GM12864 (cell line): ENCODE measurements at places on chromosomes 2 and 18.
A peak's percentile ranks its signal among the peaks of the same experiment; 100 is the strongest.

GRCh38 chr2:115524452-115524851, 1082.0 kb downstream of the DPP10 start:
- no peak for DNase-seq

GRCh38 chr2:95050385-95051300, 25.1 kb downstream of the MAL start:
- DNase-seq: no peak

GRCh38 chr2:8310557-8311455, 371.1 kb upstream of the ID2 start:
- no peak for DNase-seq

- DNase-seq: no peak
Observed at GRCh38 chr18:44968336-44968735, 287.6 kb downstream of the SETBP1 start.

- no peak for DNase-seq
Observed at GRCh38 chr2:96579422-96579821, 42.9 kb downstream of the ARID5A start.

DNA sequence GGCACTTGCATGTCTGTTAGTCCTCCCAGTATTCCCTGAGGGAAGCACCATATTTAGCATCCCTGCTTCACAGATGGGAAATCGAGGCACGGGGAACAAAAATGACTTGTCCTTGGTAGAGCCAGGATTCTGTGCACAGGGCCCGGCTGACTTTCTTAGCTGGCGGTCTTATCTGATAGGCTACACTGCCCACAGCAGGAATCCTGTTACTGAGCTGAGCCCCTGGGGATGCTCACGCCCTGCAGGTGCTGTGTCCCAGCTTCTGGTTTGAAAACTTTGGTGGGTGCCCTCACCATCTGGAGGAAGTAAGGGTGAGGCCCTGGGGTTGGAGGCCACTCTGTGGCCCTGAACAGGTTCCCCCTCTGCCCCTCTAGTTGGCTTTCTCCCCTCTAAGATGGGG, 68.4 kb upstream of the MCFD2 start:
- DNase-seq: no peak

GRCh38 chr2:185813707-185814106, 75.1 kb downstream of the FSIP2 start:
- no peak for DNase-seq

DNA sequence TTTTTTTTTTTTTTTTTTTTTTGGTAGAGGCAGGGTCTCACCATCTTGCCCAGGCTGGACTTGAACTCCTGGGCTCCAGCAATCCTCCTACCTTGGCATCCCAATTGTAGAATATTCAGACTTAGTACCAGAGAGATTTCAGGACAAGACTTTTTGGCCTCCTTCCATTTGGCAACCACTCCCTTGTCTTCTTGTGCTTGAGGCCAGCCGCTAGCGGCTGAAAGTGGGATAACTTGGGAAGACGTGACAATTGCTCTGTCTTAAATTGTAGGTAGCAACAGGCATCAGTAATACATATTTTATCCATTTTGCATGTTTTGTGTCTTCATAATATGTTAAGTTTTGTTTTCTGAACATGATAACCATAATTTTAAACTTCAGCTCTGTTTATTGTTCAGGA, 53.3 kb upstream of the TTN start:
- DNase-seq: no peak

DNA sequence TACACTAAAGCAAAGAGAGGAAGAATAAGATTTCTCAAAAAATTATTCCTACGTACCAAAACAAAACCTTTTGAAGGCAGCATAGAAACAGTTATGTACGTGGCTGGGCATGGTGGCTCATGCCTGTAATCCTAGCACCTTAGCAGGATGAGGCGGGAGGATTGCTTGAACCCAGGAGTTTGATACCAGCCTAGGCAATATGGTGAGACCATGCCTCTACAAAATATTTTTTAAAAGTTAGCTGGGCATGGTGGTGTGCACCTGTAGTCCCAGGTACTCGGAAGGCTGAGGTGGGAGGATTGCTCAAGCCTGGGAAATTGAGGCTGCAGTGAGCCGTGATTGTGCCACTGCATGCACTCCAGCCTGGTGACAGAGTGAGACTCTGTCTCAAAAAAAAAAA, 14.9 kb upstream of the CYP26B1 start:
- DNase-seq: no peak

GRCh38 chr2:111149882-111150455, 29.3 kb downstream of the BCL2L11 start:
- DNase-seq: no peak

- no peak for DNase-seq
Observed at GRCh38 chr2:145593991-145594614, 1074.2 kb upstream of the ZEB2 start.

GRCh38 chr2:175852879-175853615, 149.0 kb downstream of the LNPK start:
- DNase-seq: no peak

GRCh38 chr2:65390134-65390533, 42.3 kb downstream of the SPRED2 start:
- DNase-seq: peak; percentile 74

DNA sequence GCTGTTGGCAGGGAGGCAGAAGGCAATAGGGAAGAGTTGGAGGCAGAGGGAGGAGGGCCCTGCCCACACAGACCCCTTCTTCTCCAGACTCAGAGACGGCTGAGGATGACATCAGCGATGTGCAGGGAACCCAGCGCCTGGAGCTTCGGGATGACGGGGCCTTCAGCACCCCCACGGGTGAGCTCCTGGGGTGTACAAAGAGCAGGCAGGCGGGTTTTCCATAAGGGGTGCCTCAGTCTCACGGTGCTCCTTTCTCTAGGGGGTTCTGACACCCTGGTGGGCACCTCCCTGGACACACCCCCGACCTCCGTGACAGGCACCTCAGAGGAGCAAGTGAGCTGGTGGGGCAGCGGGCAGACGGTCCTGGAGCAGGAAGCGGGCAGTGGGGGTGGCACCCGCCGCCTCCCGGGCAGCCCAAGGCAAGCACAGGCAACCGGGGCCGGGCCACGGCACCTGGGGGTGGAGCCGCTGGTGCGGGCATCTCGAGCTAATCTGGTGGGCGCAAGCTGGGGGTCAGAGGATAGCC, 10.0 kb downstream of the SPEG start:
- DNase-seq: no peak

- no peak for DNase-seq
Observed at GRCh38 chr2:95376311-95377215, 25.9 kb upstream of the FAHD2A start.

DNA sequence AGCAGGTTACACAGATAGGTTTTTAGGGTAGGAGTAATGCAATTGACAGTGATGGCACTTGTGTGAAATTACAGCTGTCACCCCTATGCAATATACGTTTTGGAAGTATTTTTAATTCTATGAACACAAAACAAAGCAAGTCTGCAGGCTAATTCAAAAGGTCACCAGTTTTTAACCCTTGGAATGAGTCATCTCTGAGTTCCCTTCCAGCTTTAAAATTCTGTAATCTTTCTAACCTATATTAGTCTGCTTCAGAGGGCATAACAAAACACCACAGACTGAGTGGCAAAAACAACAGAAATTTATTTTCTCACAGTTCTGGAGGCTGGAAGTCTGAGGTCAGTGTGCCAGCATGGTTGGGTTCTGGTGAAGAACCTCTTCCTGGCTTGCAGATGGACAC, 596.9 kb upstream of the HNMT start:
- DNase-seq: no peak

- no peak for DNase-seq
Observed at GRCh38 chr2:145530653-145531052, 1010.7 kb upstream of the ZEB2 start.

DNA sequence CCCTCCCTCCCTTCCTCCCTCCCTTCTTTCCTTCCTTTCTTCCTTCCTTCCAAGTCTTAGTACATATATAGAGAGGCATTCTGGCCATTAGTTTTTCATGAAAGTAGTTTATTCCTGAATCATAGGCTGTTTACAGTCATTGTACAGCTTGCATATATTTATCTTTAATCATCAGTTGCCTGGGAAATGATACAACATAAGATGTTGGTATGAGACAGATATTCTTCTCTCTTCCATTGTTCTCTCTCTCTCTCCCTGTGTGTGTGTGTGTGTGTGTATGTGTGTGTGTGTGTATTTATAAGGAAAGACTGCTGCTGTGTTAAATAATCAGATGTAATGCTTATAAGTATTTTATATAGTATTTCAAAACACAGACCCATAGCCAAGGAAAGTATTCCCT, 289.8 kb upstream of the UBE2E3 start:
- DNase-seq: no peak

- no peak for DNase-seq
Observed at GRCh38 chr18:532018-532417, 31.5 kb upstream of the COLEC12 start.

DNA sequence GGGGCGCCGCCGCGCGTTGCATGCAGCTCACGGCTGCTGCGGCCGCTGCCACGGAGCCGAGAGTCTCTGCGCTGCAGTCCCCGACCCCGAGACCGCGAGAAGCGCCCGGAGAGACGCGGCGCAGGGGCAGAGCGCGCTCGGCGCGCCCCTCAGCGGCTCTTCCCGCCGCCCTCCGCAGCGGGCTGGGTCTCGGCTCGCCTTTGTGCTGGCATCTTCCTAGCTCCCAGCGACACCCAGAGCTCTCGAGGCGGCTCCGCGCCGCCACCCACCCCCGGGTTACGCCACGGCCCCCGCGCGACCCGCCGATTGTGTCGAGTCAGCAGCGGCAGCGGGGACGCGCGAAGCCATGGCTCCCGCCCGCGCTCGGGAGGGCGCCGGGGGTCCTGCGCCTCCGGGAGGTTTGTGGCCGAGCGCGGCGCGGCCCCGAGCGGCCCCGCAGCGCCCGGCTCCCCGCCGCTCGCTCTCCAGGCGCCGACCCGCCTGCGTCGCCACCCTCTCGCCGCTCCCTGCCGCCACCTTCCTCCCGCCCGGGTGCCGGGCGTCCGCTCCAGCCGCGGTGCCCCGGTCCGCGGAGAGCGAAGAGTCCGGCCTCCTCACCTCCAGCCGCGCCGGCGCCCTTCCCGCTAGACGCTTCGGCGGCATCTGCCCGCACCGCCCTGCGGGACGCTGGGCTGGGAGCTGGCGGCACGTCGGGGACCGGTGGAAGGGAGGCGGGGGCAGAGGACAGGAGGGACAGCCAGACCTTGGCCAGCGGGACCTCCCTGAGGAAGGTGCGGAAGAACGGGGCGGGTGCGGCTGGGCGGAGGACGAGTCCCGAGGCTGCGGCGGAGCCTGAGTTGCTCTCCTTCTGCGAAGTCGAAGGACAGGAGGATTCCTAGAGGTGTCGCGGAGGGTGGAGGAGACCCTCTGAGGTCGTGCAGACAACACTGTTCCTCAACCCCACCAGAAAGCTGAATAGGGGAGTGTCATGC, 46.3 kb upstream of the CCDC150 start:
- DNase-seq: no peak

DNA sequence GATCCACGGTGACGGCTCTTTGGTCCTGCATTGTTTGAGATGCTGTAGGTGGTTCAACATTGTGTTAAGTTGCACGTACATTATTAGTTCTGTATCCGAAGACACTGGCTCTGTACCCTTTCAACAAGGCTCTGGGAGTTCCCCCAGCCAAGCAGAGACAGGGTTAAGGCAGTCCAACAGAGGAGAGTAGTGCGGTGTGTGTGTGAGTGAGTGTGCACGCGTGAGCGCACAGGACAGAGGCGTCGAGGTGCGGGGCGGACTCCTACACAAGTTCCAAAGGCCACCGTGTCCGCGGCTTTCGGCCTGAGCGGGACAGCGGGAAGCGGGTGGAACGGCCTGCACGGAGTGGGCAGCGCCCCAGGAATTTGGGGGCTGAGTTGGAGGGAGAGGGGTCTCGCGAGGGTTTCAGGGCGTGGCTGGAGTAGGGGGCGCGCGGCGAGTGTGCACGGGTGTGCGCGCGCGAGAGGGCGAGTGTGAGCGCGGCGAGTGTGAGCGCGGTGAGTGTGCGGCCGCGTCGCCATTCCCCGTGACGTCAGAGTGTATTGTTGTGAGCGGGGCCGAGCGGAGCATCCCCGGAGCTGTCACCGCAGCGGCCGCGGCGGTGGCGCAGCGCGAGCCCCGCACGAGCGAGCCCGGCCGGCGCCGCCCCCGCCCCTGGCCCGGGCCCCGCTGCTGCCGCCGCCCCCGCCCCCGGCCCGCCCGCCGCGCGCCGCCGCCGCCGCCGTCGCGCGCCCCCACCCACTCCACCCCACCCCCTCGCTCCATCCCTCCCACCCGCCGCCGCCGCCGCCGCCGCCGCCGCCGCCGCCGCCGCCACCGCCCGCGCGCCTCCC, at the start of gene ASXL3:
TSS of gene ASXL3 (plus strand) at position 535 of the 833 bp plus-strand sequence. CDS start 413 bp downstream, outside the sequence.
- DNase-seq: no peak

GRCh38 chr2:207143215-207144172, 22.3 kb downstream of the KLF7 start:
- DNase-seq: no peak

- DNase-seq: no peak
Observed at GRCh38 chr2:61677306-61677705, 139.2 kb upstream of the XPO1 start.

DNA sequence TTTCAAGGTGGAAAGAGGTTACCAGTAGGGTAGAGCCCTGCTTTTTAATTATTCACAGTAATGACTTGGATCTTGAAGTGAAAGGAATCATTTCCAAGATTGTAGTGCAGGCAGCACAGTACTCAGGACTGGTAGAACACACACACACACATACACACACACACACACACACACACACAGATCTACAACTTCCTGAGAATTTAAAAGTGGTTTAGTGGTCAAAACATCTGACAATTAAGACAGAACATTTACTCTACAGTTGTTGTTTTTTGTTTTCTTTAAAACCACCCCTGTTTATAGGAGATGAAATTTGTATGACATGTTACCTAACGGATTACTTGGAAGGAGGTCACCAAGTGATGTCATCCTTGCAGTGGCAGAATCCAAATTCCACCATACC, 146.7 kb upstream of the VRK2 start:
- no peak for DNase-seq

DNA sequence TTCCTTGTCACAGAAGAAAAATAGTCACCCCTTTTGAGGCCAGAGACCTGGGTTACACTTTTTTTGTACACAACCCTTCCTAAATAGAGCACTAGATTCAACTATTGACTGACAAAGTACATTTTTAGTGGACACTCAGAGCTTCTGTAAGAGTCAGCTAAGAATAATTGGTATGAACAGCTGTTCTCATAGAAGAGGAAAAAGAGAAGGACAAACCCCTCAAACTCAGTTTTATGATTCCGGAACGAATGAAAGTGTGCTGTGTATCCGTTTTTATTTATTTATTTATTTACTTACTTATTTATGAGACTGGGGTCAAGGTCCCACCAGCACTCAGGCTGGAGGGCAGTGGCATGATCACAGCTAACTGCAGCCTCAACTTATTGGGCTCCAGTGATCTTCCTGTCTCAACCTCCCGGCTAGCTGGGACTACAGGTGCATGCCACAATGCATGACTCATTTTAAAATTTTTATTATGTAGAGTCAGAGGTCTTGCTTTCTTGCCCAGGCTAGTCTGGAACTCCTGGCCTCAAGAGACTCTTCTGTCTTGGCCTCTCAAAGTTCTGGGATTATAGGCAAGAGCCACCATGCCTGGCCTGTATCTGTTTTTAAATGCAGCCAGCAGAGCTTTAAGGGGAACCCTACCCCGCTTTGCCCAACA, 36.0 kb upstream of the FZD5 start:
- no peak for DNase-seq

DNA sequence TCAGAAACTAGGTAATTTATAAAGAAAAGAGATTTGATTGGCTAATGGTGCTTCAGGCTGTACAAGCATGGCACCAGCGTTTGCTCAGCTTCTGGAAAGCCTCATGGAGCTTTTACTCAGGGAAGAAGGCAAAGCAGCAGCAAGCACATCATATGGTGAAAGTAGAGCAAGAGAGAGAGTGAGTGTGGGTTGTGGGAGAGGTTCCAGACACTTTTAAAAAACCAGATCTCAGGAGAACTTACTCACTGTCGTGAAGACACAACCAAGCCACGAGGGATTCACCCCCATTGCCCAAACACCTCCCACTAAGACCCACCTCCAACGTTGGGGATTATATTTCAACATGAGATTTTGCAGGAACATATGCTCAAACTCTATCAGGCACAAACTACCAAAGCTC, 554.6 kb upstream of the TNP1 start:
- DNase-seq: no peak
